RKO (cell line): ENCODE measurements at places on chromosomes 7 and 10.

DNA sequence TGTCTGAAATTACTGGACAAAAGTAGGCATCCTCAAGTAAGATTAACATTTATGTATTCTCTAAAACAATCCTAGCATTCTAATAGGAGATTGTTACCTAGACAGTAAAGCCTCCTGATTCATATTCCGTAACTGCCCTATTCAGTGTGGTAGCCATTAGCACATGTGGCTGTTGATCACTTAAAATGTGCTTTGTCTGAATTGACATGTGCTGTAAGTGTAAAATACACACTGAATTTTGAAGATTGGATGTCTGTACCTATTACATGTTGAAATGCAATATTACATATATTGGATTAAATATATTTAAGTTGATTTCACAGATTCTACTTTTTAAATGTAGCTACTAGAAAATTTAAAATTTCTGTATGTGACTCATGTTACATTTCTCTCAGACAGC, 14.6 kb downstream of the EDRF1 start:
- no peak for DNase-seq

- no peak for DNase-seq
These were observed 118.3 kb downstream of the AKR1D1 start for GRCh38 chr7:138194567-138194966.

DNA sequence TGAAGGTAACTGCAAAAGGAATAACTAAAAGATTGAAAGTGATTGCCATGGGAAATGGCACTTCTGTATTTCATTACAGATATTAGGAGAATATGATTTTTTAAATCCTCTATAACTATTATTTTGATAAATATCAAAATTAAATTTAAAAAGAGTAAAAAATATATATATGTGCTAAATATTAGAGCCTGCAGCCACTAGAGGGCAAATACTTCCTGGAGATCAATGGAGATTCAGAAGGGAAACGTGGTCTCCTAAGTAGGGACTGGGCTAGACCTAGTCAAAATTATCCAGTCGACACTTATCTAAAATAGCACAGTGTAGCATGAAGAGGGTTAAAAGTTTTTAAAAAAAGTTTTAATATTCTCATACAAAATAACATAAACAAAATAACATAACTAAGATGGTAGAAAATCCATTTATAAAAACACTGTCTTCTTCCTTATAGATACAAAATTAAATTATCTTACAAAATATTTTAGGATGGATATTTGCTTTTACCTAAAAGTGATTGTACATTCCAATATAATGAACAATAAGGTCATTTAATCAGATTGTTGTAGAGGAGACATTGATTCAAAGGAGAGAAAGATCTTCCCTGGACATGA, 434.3 kb downstream of the MDFIC start:
- DNase-seq: peak; percentile 64

DNA sequence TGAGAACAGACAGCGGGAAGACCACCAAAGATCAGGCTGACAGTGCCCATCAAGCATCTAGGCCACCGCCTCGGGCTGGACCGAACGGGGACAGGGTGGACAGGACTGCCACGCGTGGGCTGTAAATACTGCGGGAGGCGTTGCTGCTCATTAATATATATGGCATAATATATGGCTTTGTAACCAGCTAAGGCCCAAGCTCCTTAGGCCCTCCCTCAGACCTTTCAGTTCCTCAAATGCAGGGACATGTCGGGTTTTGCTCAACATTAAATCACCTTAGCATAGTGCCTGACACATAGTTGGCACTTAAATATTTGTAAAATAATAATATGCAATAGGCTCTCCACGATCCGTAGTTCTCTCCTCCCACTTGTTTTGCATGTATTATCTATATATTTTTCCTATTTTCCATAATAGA, 402 bp upstream of the TMEM168 start:
- no peak for DNase-seq

DNA sequence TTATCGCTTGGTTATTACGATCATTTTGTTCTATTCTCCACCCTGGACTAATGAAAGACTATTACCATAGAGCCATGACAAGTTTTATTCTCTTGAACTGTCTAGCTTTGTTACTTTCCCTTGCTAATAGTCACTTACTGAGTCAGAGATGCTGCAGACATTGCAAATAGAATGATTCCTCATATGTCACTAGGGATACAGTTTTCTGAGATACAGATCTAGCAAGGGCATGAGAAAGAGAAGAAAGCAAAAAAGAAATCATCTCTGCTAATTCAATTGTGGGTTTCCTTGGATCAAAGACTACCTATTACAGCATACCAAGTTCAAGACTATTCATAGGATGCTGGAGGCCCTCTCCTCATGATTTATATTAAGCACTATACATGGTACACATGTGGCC, 204.3 kb downstream of the MBL2 start:
- DNase-seq: no peak

DNA sequence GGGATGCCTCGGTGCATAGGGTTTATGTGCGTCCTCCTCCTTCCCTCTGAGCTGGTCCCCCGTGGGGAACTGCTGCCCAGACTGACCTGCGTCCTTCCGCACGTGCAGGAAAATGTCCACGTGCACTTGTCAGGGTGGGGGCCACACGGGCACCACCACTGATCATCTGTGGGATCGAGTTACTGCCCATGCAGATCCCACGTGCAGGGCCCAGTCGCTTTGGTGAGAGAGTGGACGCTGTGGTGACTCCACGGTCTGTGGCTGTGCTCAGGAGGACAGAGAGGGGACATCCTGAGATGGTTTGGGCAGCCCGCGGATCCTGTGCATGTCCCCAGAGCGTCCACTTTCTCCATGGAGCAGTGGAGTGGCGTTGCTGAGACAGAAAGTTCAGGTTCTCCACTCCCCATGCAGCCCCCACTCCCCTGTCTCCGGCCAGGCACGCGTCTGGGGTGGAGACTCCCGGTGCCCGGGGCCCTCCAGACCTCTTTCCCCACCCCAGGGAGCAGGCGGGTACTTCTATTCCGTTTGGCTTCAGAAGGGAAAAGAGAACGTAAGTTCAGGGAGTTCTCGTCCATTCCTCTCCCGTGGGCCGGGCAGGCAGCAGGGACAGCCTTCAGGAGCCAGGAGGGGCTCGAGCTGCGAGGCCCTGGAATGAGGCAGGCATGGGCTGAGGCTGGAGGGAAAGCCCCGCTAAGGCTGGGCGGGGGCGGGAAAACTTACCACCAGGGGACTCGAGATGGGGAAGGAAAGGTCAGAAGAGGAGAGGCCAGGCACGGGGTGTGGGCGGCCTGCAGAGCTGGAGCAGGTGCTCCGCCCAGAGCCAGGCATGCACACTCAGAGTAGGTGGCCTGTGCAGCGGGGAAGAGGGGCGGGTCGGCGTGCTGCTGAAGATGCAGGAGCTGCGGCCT, 59.9 kb downstream of the EGFR start:
- DNase-seq: no peak

GRCh38 chr7:22884911-22885788, 62.5 kb upstream of the TOMM7 start:
- no peak for DNase-seq

DNA sequence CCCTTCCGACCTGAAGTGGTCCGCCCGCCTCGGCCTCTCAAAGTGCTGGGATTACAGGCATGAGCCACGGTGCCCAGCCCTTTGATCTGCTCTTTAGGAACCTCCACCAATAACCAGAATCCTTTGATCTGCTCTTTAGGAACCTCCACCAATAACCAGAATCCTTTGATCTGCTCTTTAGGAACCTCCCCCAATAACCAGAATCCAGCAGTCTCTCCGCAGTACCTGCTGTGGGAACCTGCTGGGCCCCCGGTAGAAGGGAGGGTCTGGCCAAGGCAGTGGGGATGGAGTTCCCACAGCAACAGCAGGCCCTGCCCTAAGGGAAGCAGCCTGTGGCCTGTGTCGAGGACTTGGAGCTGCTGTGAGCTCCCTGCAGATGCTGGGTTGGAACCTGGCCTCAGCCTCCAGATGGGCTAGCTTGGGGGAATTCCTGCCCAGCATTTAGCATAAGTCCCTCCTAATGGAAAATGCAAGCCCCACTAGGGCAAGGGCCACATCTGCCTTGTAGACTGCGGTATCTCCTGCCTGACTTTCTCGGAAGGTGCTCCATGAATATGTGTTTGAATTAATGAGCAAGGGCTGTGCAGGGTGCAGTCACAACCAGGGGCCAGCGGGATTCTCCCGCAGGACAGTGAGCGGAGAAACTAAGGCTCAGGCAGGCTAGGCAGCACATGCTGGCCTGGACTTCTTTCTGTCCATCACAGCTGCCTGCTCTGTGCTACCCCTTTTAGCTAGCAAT, 165.8 kb downstream of the UBE2H start:
- no peak for DNase-seq

DNA sequence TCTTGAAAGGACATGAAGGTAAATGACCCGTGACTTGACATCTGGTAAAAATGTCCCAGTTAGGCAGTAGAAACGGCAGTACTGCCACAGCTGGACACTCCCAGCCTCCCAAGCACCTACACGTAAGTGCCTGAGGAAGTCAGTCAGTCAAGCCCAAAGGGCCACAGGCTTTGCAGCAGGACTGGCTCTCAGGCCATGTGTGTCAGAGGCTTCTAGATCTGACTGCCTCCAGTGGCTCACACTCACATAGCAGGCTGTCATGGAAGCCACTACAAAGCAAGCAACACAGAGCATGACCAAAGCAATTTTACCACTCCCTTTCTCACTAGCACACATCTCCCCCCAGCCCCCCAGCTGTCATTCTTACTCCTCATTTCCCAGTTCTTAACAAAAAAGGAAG, 17.8 kb upstream of the CCNJ start:
- DNase-seq: peak; percentile 55

- peak; percentile 56 for DNase-seq
These were observed 20.7 kb downstream of the COX15 start for GRCh38 chr10:99711129-99711719.

DNA sequence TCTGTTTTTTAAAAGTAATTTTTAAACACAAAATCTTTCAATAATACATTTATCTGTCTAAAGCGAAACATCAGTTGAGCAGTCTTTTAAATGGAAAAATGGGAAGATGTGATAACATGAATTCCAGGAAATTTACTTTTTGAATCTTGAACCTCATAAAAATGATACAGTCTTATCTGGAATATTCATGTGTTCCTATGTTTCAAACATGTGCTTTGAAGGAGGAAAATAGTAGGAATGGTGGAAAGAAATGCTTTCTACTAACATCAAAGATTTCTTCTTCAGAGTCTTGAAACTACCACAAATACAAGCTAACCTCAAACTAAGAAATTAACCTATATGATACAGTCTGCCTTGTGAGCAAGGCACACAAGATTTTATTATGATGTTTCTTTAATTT, 317.5 kb upstream of the SEMA3A start:
- DNase-seq: no peak

GRCh38 chr7:108650467-108650866, 80.8 kb downstream of the DNAJB9 start:
- peak; percentile 30 for DNase-seq

DNA sequence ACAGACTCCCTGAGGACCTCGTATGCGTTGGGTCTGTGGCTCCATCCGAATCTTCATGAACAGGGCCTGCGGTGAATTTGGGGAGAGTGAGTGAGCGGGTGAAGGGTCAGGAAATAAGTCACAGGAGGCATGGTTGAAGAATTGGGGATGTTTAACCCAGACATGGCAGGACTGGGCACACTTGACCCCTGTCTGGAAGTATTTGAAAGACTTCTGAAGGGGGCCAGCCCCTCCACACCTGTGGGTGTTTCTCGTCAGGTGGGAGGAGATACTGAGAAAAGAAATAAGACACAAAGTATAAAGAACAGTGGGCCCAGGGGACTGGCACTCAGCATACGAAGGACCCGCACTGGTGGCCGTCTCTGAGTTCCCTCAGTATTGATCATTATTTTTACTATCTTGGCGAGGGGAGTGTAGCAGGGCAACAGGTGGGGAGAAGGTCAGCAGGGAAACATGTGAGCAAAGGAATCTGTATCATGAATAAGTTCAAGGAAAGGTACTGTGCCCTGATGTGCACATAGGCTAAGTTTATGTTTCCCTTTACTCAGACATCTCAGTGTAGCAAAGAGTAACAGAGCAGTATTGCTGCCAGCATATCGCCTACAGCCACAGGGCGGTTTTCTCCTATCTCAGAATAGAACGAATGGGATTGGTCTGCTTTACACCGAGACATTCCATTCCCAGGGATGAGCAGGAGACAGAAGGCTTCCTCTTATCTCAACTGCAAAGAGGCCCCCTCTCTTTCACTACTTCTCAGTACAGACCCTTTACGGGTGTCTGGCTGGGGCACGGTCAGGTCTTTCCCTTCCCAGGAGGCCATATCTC, 38.2 kb upstream of the PFKFB3 start:
- peak; percentile 61 for DNase-seq

GRCh38 chr10:4333459-4333894, 492.5 kb upstream of the AKR1E2 start:
- DNase-seq: no peak

GRCh38 chr10:72277340-72277995, 3.7 kb downstream of the DDIT4 start:
- no peak for DNase-seq

- DNase-seq: no peak
These were observed 29.5 kb upstream of the C7orf33 start for GRCh38 chr7:148561099-148561498.

- no peak for DNase-seq
These were observed 81.6 kb downstream of the NPY start for GRCh38 chr7:24365606-24366005.

GRCh38 chr7:142689439-142690120, 59.7 kb upstream of the PRSS1 start:
- no peak for DNase-seq

DNA sequence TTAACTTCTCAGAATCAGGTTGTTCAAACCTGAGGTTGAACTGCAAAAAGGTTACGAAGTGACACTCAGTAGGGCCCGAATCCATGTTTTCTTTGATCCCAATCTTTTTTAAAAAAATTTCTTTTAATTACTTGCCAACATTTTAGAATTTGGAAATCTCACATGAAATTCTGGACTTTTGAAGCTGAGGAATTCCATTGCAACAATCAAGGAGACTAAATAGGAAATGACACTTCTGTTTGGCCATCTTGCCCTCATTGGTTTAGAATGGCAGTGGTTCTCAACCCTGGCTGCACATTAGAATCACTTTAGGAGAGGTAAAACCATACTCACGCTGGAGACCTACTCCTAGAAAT, 471 bp upstream of the TOMM7 start:
- DNase-seq: no peak

DNA sequence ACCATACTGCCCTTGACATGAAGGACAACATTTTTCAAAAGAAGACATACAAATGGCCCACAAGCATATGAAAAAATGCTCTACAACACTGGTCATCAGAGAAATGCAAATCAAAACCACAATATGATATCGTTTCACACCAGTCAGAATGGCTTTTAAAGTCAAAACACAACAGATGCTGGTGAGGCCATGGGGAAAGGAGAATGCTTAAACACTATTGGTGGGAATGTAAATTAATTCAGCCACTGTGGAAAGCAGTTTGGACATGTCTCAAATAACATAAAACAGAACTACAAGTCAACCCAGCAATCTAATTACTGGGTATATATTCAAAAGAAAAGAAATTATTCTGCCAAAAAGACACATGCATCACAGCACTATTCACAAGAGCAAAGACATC, 4.2 kb upstream of the NT5C3A start:
- no peak for DNase-seq

GRCh38 chr7:135843214-135843613, 94.6 kb upstream of the FAM180A start:
- DNase-seq: no peak

GRCh38 chr7:103714376-103714927, 268.4 kb upstream of the SLC26A5 start:
- DNase-seq: no peak

GRCh38 chr7:84009051-84009450, 185.5 kb downstream of the SEMA3A start:
- peak; percentile 71 for DNase-seq

GRCh38 chr7:30929686-30930085, 18.0 kb downstream of the AQP1 start:
- DNase-seq: no peak

GRCh38 chr10:29479981-29480954, 154.5 kb downstream of the SVIL start:
- no peak for DNase-seq
